ENCODE measurements at places on chromosomes 11 and 22. TPM values are rescaled to one million over a fixed set of nuclear protein-coding genes. Genes with fewer than 3 reads are reported as not detected.

Gene SLC5A1
- 1.6 TPM for polyA plus RNA-seq

Gene OR51E2
- polyA plus RNA-seq = 0.83 TPM

Gene OR2AG1
- polyA plus RNA-seq = not detected

Gene OR8G5
- not detected for polyA plus RNA-seq

Gene RAPSN
- polyA plus RNA-seq = 70.1 TPM

Gene SULT4A1
- 1.4 TPM for polyA plus RNA-seq
